ENCODE measurements at places on chromosomes 7 and 10.
A peak's percentile ranks its signal among the peaks of the same experiment; 100 is the strongest.

GRCh38 chr10:103455235-103455634, 3.1 kb upstream of the CALHM2 start:
- DNase-seq: no peak

GRCh38 chr10:112842832-112843360, 107.2 kb upstream of the TCF7L2 start:
- peak; percentile 8 for DNase-seq

- DNase-seq: peak; percentile 13
Observed at GRCh38 chr7:102146122-102146521, 140.5 kb upstream of the SH2B2 start.

DNA sequence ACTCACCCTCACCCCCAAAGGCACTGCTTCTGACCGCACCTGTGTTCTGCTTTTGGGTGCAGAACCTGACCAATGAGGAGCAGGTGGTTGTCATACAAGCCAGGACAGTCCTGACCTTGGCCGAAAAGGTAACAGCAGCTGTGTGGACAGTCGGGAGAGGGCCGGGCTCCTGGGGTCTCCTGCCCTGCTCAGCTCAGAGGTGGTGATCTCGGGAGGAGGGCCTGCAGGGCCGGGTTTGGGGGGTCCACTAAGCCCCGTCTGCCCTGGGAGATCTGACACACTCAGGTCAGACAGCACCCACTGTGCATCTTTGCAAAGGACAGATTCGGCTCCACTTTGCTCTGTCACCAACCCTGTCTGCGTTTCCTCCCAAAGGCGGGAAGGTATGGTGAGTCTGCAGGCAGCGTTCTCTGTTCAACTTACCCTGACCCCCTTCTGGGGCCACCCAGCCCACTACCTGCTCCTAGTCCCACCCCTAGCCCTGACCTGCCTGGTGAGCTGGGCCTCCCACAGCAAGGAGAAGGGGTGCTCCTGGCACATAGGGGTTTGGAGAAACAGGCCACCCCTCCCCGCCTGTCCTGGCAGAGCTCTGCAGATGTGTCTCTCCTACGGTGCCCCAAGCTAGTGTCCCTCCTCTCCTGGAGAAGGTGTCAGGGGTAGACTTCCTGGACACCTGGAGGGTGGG, 33.7 kb upstream of the DPYSL4 start:
- no peak for DNase-seq

DNA sequence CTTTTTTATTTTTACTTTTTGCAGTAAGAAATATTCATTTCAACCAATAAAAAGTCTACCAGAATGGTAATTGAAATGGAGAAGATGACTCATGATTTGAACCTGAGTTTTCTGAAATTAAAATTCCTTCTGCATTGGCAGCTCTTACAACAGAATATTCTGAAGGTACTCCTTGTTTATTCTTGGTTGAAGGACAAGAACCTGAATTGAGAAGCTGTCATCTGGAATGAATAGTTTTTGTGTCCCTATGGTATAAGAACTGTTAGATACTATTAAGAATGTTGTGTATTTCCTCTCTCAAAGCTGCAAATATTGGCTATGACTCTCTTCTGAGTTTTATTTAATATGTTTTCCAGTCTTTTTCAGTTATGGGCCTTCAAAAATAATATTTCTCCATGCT, 56.1 kb downstream of the CDK1 start:
- DNase-seq: no peak

DNA sequence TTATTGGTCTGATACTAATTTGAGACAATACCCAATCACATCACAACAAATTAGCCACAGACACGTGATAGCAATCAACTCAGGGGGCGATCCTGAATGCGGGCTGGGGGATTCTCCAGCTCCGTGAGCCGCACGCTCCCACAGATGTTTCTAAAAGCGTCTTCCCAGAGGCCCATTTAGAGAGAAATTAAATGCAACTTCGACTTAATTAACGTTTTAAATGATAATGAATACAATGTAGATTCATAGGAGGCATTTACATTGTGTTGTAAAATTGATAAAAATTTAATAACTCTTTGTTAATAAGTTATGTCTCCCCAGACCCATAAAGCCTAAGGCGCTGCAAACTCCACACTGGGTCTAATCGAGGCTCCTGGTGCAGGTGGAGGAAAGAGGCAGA, 642.6 kb downstream of the KCNMA1 start:
- DNase-seq: no peak

- no peak for DNase-seq
Observed at GRCh38 chr7:122300211-122300932, 4.2 kb downstream of the FEZF1 start.

- DNase-seq: no peak
Observed at GRCh38 chr7:7694542-7694941, 23.9 kb downstream of the RPA3 start.

DNA sequence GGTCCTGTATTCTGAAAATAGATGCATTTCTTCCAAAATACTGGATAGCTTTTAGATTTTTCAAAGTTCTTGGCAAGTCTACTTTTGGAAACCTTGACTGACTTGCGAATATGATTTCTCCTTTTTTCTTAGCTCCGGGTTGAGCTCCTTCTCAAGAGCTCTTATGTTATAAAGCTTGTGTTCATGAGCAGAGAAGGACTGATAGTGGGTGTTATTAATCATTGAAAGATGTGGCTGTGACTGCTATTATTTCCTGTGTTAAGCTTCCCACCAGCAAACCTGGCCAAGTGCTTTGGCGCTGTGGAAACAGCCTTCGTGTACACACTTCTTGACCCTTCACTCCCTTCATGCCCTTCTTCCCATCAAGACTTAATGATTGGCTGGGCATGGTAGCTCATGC, 98.2 kb downstream of the KIAA1217 start:
- DNase-seq: no peak

DNA sequence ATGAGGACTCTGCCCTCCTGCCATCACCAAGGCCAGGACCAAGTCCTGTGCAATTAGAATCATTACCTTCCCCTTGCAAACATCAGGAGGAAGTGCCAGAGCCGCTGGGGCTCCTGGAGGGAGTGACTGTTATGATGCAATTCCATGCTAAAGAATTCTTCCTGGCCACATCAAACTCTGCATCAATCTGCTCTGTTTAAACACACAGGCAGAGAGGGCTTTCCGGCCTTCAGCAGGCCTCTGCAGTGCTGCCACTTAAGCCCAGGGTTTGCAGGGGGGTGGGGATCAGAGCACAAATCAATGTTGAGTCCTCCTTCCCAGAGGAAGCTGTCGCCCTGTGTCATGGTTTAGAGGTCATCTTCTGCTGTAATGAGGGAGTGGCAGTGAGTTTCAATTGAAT, 58.1 kb downstream of the CTBP2 start:
- no peak for DNase-seq

GRCh38 chr10:37634351-37634880, 223.0 kb downstream of the ZNF248 start:
- DNase-seq: no peak

DNA sequence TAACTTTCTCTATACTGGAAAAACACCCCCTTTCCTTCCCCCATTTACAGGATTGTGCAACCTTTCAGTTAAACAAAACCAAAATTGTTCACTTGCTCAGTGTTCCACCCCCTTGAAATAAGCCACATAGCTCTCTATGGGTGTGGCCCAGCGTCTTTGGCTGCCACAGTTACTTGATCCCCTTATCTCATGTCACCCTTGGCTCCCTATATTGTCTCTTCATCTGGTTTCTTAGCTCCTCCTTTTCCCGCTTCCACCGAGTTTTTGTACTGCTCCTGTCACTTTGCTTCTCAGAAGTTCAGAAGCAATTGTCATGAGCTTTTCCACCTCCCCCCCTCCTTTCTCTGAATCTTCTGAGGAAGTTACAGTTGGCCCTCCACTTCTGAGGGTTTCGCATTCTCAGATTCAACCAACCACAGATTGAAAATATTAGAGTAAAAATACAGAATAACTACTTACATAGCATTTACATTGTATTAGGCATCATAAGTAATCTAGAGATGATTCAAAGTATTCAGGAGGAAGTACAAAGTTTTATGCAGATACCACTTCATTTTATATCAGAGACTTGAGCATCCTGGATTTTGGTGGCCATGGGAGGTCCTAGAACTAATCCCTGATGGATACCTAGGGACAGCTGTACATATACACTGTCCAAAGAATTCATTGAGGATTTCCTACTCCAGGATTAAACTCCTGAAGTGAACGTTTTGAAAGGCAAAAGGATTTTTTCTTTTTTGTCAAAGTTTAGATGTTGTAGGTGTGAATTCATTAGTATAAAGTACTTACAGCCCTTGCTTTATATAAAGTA, 60.4 kb downstream of the ADD3 start:
- no peak for DNase-seq

DNA sequence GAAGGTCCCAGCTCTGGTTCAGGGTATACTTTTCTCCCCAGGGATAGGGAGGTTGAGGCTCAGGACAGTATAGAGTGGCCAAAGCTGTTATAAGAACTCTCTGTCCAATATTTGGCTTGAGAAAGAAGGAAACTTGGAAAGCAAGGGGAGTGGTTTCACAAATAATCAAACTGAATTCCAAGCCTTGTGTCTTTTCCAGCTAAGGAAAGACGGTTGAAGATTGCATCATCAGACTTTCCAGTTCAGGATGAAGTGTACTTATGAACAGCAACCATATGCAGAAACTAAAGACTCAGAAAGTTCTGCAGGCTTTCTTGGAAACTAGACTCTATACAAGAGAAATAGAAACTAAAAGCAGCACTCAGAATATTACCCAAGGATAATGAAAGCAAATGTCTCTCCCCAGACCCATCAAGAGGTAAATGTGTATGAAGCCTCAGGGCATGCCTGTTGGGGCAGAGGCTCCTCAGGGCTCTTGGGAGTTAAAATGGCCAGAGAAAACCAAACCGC, 46.4 kb downstream of the RAMP3 start:
- DNase-seq: no peak

GRCh38 chr7:139602143-139602722, 78.7 kb downstream of the CLEC2L start:
- DNase-seq: peak; percentile 61

- no peak for DNase-seq
Observed at GRCh38 chr10:95394161-95394880, 103.5 kb upstream of the PDLIM1 start.

DNA sequence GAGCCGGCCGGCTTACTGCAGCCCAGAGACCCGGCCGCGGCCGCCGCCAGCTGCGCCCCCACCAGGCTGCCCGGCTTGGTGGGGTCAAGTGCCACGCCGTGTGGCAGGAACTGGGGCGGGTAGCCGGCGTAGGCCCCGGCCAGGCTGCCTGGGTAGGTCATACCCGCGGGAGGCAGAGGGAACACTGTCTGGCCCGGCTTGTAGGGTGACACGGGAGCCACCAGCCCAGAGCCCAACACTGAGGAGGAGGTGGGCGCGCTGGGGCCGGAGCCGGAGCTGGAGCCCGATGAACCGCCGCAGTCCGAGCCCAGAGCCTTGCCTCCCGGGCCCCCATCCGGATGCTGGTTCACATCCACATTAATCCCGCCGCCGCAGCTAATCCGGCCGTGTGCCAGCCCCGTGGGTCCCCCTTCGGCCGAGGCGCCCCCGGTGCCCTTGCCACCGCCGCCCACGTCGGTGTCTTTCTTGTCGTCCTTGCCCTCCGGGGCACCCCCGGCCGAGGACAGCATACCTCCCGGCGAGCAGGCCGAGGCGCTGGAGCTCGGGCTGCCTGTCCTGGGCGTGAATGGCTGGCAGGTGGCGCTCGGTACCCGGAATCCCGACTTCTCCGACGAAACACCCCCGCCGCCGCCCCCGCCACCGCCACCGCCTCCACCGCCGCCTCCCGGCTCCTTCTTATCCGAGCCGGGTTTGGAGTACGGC, 2.0 kb downstream of the ZNF503 start:
- peak; percentile 64 for DNase-seq

- DNase-seq: no peak
Observed at GRCh38 chr10:71269301-71270288, 49.5 kb upstream of the SLC29A3 start.

DNA sequence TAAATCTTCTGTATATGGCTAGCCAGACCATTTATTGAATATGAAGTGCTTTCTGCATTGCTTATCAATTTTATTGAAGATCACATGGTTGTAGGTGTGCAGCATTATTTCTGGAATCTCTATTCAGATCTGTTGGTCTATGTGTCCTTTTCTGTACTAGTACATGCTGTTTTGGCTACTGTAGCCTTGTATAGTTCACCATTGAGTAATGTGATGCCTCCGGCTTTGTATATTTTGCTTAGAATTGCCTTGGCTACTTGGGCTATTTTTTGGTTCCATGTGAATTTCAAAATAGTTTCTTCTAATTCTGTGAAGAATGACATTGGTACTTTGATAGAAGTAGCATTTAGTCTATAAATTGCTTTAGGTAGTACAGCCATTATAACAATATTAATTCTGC, 1187.2 kb downstream of the XPNPEP1 start:
- no peak for DNase-seq

DNA sequence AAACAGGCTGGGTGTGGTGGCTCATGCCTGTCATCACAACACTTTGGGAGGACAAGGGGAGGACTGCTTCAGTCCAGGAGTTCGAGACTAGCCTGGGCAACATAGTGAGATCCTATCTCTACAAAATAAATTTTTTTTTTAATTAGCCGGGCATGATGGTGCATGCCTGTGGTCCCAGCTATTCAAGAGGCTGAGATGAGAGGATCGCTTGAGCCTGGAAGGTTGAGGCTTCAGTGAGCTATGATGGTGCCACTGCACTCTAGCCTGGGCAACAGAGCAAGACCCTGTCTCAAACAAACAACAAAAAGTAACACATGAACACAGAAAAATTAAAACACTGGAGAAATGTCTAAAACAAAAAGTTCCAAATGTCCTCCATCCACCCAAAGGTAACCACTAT, 22.9 kb downstream of the PIK3AP1 start:
- DNase-seq: no peak

GRCh38 chr7:151400626-151401315, 9.1 kb downstream of the WDR86 start:
- DNase-seq: no peak

DNA sequence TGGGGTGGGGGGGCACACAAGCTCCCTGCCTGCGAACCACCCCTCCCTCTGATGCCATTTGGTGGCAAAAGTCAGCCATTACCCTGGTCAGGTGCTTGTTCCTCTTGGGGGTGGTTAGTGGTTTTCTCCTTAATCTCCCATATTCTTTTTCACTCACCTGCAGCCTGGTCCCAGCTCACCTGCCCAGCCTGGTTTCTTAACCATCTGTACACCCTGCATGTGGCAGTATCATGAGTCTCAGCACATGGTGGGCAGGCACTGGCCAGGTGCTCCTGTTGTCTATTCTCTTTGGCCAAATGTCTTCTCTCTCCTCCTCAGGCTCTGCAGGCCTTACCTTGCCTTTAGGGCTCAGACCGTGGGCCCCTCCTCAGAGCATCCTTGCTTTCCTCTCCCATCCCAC, 30.5 kb downstream of the OGDH start:
- no peak for DNase-seq
